ENCODE measurements at places on chromosomes 4 and X. TPM values are rescaled to one million over a fixed set of nuclear protein-coding genes. Genes with fewer than 3 reads are reported as not detected.

DNA sequence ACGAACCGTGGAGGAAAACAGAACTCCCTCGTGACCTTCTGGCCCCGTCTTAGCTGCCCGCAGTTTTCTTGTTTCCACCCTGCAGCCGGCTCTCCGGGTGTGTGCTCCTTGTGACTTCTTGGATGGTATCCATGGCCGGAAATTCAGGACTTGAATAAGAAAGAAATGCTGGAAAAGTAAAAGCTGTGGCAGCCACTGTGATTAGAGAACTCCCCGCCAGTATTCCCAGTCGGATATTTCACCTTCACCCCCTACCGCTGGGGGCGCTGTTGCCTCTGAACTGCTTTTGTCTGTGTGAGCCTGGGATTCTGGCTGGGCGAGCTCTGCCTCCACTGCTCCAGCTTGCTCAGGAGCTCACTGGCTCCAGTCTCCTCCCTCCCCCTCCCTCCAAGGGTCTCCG, 41.5 kb upstream of the CYP4V2 start:
- H3K27me3 ChIP-seq, result no peaks in the 10 kb centered on the region
- H3K4me1 ChIP-seq, result peaks cover 6% of the 10 kb centered on the region
- no peaks in the 10 kb centered on the region for H3K36me3 ChIP-seq
- no peak for DNase-seq

- H3K36me3 ChIP-seq, result no peaks in the 10 kb centered on the region
- H3K4me3 ChIP-seq, result no peak overlapping the region
- H3K27ac ChIP-seq, result peak overlapping the region; percentile 15
- no peaks in the 10 kb centered on the region for H3K27me3 ChIP-seq
These were observed 18.9 kb upstream of the PCDH10 start for GRCh38 chr4:133130171-133130570.

DNA sequence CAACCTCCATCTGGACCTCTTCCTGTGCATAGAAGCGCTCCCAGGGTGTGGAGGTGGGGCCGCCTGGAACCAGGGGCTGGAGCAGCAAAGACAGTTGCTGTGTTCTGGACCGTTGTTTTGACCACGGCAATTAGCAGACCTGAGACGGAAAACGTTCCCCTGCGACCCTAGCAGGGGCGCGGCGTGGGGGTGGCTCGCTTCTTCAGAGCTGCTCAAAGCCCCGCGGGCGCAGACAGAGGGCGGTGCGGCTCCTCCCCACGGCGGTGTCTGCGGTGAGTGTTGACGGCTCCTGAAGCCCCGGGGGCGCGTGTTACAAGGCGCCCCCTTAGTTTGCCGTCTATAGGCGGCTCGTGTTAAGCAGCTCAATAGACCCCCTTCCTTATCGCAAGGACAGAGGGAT, 79.2 kb downstream of the TRIML1 start:
- no peak for DNase-seq
- no peaks in the 10 kb centered on the region for H3K36me3 ChIP-seq
- H3K4me3 ChIP-seq, result no peak overlapping the region
- H3K4me1 ChIP-seq, result no peaks in the 10 kb centered on the region

DNA sequence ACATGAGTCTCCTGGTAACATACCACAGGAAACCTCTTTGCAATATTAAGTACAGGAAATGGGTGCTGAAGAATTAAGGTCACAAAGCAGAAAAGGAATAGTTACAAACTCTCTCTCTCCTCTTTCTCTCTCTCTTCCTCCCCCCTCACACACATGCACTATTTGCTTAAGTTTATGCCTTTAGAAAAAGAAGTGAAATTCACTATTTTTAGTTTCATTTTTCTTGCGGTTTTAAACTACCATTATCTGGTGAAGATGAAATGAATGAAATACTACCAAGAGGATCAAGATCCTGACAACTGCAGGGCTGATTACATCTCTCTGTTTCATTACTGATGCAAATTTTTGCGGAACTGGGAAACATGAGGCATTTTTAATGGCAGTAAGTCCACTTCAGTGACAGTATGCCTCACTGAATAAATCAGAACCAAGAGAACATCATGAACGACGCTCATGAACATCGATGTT, 64.3 kb upstream of the FTHL17 start:
- peaks cover 8% of the 10 kb centered on the region for H3K36me3 ChIP-seq
- no peak for DNase-seq
- no peaks in the 10 kb centered on the region for H3K27me3 ChIP-seq
- H3K27ac ChIP-seq, result no peak overlapping the region

The PNMA5 gene
- not detected for total RNA-seq

The ATP2B3 gene
- total RNA-seq, result 0.32 TPM

The XG gene
- 1.3 TPM for total RNA-seq
